ENCODE measurements at places on chromosomes 13 and 19.
A peak's percentile ranks its signal among the peaks of the same experiment; 100 is the strongest.

DNA sequence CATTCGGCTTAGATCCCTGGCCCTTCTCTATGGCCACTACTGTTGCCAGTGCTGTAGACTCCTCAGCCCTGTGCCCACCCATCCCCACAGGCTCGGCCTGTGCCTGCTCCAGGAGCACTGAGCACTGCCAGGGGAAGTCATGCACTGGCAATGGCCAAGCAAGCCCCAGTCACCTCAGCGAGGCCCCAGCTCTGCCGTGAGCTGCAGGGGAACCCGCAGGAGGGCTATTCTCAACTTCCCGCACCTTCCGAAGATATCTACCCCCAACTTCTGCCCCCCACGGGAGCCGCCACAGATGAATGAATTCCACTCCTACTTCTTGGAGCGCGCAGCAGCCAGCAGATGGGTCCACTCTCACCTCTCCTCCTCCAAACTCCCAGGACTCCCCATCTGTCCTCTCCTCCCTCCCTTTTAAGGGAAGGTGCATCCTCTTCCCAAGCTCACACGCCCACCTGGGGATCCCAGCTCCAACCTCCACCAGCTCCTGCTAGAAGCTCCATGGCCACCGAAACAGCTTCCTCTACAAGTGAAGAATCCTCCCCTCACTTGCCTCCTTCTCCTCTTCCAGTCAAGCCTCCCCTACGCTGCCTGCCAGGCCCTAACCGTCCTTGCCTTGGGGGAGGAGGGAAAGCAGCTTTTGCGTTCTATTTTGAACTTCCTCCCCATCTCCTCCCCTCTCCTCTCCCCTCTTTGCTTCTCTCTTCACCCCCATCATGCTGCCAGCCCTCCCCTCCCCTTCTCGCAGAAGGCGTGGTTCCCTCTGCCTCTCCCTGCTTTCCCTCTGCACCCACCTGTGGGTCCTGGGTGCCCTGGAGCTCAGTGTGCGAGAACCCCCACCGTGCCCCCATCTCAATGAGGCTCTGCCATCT, 52.2 kb downstream of the PEPD start:
- peak; percentile 60 for DNase-seq

GRCh38 chr13:20221772-20222171, 10.3 kb downstream of the GJB6 start:
- DNase-seq = no peak

GRCh38 chr13:94711561-94712286, 621 bp downstream of the SOX21 start:
- DNase-seq = peak; percentile 41

DNA sequence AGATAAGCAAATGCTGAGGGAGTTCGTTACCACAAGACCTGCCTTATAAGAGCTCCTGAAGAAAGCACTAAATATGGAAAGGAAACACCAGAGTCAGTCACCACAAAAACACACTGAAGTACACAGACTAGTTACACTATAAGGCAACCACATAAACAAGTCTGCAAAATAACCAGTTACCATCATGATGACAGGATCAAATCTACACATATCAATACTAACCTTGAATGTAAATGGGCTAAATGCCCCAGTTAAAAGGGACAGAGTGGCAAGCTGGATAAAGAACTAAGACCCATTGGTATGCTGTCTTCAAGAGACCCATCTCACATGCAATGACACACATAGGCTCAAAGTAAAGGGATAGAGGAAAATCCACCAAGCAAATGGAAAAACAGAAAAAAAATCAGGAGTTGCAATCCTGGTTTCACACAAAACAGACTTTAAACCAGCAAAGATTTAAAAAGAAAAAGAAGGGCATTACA, 26.6 kb downstream of the CCDC122 start:
- no peak for DNase-seq

- DNase-seq = no peak
Measured at GRCh38 chr13:98533912-98534311, 43.0 kb downstream of the STK24 start.
